Foreskin keratinocyte (primary cell): ENCODE measurements at places on chromosomes 6 and 20. TPM values are rescaled to one million over a fixed set of nuclear protein-coding genes. Genes with fewer than 3 reads are reported as not detected.

SLC22A16 gene
- total RNA-seq, result not detected in 2 replicates

DNA sequence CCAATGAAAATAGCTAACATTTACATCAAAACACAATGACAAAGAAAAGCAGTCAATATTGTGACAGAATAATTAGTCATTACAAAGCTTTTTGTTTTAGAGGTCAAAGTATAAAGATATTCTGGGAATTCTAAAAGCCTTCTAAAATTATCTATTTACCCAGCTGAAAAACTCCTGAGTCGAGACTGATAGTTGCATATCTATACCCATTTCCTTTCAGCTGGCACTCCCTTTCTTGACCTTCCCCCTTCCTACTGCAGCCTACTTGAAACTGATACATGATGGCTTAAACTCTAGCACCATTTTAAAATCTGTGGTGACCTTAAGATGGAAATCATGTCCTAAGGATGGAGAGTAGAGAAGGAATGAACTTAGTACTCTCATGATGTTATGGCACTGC is 38.6 kb downstream of the LMBRD1 start:
- no peak for DNase-seq

DNA sequence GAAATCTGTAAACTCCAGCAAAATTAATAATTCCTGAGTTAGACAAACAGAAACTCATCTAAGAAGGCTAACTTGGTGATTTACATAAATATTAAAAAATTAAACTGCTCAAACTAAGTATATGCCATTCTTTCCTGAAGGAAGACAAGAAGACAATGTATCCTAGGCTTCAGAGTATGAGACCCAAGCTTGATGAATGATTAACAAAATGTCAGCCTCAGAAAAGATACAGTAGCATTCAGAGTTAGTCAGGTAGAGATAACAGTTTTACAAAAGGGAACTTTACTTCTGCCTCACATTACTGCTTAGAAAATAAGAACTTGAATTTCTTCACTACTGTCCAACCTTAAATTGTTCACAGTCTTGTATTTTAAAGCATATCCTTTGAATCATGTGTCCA is 12.0 kb downstream of the CSNK2A1 start:
- DNase-seq, result no peak

OR2H2 gene
- total RNA-seq, result not detected in 2 replicates

DNA sequence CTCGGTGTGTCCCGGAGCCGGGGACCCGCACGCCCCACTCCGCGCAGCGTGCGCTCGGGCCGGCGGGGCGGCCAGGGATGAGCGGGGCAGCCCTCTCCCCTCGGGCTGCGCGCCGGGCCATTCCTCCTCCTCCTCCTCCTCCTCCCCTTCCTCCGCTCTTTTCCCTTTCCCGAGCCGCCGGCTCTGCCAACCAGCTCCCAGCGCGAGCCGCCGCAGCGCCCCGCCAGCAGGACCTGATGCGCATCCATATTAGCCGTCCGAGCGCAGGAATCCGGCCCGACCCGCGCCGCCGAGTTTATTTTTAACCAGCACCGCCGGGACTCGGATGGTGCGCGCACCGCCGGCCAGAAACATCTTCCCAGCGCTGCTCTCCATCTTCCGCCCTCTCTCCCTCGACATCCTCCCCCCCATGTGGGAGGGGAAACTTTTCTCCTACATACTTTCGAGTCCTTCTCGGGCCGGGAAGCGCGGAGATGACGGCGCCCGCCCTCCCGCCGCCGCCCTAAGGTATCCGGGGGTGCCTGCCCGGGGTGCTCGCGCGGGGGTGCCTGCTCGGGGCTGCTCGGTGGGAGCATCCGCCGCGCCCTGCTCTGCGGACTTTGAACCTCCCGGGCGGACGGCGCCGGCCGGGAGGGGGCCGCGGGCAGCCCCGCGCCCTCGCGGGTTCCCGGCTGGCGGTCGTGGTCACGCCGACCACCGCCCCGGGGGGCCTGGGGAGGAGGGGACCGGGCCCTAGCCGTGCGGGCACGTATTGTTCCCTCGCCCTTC is 619 bp downstream of the RREB1 start:
- no peak for DNase-seq

DNA sequence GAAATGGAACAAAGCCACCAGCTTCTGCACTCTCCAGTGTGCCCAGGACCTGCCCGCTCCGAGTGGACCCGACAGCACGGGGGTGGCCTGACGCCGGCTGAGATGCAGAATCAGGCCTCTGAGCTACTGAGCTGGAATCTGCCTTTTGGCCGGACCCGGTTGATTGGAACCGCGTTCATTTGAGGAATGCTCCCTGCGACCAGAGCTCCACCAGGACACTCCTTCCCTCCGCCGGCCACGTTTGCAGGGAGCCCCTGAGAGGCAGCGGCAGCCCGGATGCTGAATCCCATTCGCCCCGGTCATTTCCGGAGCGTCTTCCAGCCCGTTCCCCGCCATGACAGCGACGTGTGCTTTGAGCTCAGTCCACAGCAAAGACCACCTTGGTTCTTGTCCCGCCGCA is 392.7 kb downstream of the THBS2 start:
- DNase-seq, result no peak
